ENCODE measurements at places on chromosomes 12 and 14. TPM values are rescaled to one million over a fixed set of nuclear protein-coding genes. Genes with fewer than 3 reads are reported as not detected.
A peak's percentile ranks its signal among the peaks of the same experiment; 100 is the strongest.

- DNase-seq, result no peak
Observed at GRCh38 chr12:32600681-32601080, 78.4 kb upstream of the DNM1L start.

ACSS3 gene
- total RNA-seq, result 8.9 TPM

DNA sequence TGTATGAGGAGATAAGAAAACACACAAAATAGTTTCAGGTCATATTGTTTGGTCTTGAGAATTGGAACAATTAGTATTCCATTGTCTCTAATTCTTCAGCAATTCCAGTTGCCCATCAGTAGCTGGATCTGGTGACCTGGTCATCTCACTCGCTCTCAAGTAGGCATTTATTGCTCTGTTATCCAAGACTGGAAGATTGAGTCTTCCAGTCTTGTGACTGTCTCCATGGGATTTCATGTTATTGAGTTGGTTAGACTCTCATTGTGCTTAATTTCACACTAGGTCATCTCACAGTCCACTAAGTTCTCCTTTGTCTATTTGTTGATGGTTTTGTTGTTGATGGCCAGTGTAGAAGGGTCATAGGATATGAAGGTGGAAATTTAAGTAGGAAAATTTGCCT, 47.5 kb downstream of the FBXO34 start:
- DNase-seq, result no peak

DNA sequence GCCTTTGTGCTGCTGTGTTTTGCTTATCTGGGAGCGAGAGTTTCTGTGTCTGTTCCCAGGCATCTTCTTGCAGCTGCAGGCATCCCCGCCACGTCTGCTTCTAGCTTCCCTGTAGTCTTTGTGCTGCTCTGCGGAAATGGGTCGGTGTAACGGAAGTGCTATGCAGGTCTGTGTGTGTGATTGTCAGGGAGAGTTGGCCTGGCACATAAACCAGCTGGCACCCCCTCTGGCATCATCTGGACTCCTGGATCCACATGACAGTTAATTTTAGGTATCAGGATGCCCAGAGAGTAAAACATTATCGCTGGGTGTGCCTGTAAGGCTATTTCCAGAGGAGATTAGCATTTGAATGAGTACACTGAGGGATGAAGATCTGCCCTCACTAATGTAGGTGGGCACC, 9.4 kb upstream of the OASL start:
- peak; percentile 18 for DNase-seq

DNA sequence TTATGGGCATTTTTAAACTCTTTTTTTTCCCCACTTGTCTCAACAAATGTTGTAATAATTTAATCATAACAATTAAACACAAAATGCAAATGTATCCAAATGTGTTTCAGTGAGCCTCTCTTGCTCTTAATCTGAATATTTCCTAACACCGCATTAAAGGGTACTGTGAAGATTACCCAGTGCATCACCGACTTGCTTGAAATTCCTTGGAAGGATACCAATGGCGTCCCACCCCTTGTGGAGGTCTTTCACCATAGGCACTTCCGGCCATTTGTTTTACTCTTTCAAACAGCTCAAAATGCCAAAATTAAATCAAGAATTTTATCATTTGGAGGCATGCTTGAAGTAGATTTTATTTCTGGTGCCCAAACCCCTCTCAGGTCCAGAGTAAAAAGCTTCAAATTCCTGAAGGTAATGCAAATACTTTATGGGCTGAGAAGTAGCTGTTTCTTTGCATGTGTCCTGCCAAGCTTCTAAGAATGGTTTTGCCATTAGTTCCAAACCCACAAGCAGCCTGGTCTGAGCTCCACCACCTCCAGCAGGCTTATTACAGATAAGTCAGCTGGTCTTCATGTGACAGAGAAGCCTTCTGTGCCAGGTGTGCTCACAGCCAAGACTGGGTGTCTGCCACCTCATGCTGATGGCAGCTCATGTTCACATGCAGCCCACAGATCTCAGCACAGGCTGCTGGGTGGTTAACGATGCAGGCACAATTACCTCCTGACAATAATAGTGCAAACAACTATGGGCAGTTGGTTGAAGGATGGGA, 16.4 kb upstream of the NUDT4 start:
- peak; percentile 68 for DNase-seq

GRCh38 chr14:77421201-77421600, 2.1 kb downstream of the NOXRED1 start:
- no peak for DNase-seq

ACVRL1 gene
- total RNA-seq, result 11.5 TPM

DNA sequence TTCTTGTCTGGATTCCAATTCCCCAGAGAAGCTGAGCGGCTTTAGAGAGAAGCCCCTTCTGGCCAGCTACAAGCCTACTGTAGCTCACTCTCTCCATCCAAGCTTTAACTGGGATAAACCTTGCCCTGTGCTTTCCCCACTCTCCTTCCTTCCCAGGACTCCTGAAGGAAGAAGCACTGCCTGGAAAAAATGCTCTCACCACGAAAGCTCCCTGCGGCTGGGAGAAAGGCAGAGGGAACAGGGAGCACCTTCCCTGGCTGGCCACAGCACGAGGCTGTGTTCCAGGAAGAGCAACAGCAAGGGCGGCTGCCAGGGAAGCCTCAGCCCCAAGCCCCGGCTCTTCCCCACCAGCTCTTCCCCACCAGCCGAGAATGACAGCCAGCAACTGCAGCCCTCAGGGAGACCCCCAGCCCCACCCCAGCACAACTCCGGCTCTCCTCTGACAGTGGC, 40.8 kb upstream of the PNMA1 start:
- DNase-seq, result no peak

GRCh38 chr14:67622675-67623074, 3.0 kb downstream of the ARG2 start:
- DNase-seq, result peak; percentile 27

- DNase-seq, result no peak
Observed at GRCh38 chr14:90451443-90451842, 54.6 kb downstream of the CALM1 start.

DNA sequence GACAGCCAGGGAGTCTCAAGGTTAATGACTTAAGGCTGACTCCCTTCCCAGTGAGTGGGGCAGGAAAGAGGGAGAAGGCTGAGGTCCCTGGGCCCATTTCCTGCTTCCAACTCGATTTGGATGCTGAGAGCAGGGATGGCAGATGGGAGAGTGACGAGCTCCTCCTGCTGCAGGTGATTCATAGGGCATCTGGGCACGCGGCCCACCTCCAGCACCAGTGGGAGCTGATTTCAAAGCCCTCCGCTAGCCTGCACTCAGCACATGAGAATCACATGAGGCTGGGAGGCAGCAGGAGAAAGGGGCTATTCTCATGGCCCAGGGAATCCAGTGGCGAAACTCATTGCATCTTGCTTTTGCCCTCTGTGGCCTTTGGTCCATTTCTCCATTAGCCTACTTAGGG, 90.8 kb downstream of the SSPN start:
- peak; percentile 28 for DNase-seq

DNA sequence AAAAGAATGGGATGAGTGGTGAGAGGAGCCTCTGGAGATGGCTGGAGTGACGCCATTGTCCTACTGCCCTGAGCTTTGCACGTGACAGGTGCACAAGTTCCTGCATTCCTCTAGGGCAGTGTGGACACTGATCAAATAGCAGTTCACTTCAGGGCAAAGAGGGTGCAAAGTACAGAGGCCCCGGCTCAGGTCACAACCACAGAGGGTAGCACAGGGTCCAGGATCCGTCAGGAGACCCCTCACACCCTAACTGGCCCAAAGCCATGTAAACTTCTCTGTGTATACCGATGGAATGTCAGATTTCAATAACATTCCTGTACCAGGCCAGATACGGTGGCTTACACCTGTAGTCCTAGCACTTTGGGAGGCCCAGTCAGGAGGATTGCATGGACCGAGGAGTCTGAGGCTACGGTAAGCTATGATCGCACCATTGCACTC, 10.4 kb upstream of the FBLN5 start:
- no peak for DNase-seq

DNA sequence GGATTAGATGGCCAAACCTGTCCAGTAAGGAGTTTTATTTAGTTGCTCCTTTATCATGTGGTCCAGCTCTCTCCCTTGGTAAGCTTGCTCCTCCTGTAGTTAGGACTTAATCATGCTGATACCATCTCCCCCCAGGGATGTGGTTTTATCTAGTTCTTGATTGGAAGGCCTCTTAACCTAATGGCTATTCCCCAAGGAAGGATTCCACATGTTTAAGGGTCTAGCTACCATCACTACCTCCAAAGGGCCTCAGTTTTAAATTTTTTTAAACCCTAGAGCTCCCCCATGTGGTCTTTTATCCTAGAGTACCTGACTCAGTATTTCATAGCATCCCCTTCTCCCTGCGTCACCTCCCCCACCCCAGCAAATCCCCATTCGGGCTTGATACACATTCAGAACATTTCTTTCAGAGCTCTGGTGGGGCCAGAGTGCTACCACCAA, 22.5 kb downstream of the MAP3K12 start:
- no peak for DNase-seq

- no peak for DNase-seq
Observed at GRCh38 chr12:85829391-85829790, 6.8 kb downstream of the RASSF9 start.

RHEBL1 gene
- 0.78 TPM for total RNA-seq

DNA sequence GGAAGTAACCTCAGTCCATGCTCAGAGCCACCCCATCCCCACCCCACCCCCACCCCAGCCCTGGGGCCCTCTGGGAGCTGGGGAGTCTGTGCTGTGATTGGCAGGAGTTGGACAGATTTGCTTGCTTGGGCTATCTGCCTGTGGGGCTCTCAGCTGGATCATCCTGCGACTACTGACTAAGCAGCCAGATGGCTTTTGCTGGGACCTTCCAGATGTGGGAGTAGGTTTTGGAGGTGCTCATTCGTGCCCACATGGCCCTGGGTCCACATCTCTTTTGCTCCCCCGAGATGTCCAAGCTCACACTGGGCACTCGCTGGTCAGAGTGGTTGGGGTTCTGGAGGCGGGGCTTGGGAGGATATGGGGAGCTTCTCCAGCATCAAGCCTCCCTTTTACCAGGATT, 138.9 kb downstream of the TSPAN9 start:
- no peak for DNase-seq

APOF gene
- not detected for total RNA-seq

DNA sequence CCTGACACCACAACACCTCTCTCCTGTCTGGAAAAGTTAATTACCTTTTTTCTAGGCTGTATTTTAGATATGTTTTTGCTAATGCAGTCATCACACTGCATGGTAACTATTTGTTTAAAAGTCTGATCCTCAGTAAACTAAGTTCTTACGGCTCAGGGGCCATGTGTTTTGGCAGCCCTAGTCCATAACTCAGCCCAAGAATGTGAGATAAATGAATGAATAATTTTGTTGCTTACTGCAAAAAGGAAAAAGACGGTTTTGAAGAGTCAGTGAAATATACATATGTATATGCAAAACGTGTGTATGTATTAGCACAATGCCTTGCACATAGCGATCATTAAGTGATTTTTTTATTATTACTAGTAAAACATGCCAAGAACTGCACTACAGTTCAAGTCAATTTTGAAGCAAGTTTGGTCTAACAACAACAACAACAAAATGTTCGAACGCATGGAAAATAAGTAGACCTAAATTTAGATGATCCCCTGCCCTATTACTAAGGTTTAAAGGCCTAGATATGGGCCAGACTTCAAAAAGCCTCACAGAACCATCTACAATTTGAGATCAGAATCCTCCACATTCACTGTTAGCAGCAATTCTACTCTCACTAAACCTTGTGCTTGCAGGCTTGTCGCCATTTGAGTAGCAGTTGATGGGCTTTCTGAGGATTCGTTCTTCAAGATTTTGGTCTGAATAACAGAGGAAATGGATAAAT, 140.0 kb downstream of the NDUFA12 start:
- no peak for DNase-seq

BDKRB2 gene
- total RNA-seq, result 0.16 TPM

GRCh38 chr12:56645201-56645716, 525 bp downstream of the ATP5F1B start:
- peak; percentile 35 for DNase-seq

GRCh38 chr12:115898670-115899069, 378.8 kb downstream of the MED13L start:
- no peak for DNase-seq

DNA sequence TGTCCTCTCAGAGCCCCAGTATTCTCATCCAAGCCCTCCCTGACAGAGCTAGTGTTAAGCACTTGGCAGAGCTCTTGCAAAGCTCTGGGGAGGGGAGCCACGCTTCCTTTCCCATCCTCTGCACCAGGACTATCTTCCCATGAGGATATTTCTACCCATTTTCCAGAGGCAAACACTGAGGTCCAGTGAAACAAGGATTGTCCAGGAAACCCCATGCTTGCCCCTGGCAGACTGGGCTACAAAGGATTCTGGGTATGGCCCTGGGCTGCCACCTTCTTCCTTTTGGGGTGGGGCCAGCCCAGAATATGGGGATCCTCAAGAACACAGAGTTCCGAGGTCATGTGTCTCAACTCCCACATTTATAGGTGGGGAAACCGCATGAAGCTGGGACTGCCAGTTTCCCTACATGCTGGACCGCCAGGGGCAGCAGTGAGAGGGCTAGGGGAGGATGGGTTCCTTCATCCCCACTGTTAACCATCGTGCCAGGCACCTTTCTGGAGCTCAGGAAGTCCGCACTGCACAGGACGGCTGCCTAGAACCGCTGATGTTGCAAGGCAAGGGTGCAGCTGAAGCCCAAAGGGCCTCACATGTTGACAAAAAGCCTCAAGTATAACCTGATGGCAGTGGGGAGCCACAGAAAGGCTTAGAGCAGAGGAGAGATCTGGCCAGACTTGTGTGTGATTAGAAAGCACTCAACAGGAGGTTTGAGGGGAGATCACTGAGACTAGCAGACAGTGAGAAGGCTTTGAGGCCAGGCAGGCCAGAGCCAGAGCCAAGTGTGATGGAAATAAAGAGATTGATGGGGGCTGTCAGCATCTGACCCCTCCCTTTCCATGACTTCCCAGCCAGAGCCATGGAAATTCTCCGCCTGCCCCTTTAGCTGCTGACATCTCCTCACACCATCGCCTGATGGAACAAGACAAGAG, 5.5 kb upstream of the CCDC85C start:
- no peak for DNase-seq

GRCh38 chr14:70416725-70417349, at the start of gene SYNJ2BP:
SYNJ2BP (minus strand) TSS chr14:70417090; CDS start chr14:70416963, 127 bp downstream.
- DNase-seq, result peak; percentile 71

DNA sequence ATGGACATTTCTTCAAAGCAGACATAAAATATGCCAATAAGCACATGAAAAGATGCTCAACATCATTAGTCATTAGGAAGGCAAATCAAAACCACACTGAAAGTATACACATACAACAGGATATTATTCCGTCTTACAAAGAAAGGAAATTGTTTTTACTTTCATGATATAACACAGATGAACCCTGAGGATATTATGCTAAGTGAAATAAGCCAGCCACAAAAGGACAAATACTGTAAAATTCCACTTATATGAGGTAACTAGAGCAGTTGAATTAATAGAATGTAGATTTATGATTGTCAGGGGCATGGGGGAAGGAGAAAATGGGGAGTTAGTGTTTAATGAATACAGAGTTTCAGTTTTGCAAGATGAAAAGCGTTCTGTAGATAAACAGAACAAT, 4.2 kb downstream of the ACYP1 start:
- no peak for DNase-seq

CLEC4D gene
- not detected for total RNA-seq

GRCh38 chr12:128727999-128728398, 95.8 kb downstream of the SLC15A4 start:
- DNase-seq, result no peak

- DNase-seq, result no peak
Observed at GRCh38 chr12:88960213-88960878, 380.1 kb upstream of the KITLG start.

- no peak for DNase-seq
Observed at GRCh38 chr12:87815771-87816585, 213.2 kb downstream of the C12orf50 start.

Data from occipital lobe (tissue), 3 donors.